ENCODE measurements at places on chromosomes 7 and 10.
A peak's percentile ranks its signal among the peaks of the same experiment; 100 is the strongest.

- DNase-seq, result no peak
These were observed 487.6 kb upstream of the ZMIZ1 start for GRCh38 chr10:78581133-78581694.

DNA sequence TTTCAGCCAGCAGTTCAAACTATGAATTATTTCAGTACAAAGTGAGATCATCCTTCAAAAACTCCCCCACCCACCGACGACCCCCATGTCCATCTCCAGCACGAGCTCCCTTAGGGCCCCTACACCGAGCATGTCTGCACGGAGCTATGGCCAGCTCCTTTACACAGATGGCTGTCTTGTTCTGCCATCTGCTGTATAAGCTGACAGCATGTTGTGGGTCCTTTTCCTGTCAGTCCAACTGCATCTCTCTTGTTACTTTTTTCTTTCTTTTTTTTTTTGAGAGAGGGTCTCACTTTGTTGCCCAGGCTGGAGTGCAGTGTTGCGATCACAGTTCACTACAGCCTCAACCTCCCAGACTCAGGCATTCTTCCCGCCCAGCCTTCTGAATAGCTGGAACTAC lies 21.6 kb downstream of the NPC1L1 start:
- DNase-seq, result no peak

DNA sequence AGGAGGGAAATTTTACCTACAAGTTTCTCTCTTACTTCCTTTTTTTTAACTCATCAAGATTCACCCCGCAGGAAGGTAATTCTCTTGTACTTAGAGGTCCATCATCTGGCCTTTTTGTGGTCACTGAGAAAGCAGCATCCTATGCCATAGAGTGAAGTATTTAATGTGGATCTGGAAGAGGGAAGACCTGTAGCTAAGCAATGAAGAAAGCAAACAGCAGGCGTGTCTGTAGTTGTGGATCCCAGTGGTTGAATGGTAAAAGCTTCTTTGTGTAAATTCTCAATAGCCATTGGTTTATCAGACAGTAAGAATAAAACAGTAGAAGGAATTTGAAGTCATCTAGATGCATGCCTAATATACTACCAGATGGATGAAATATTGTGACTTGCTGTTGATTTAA lies 196.4 kb downstream of the ANKRD7 start:
- DNase-seq, result no peak

- DNase-seq, result no peak
These were observed 232.2 kb upstream of the TEX47 start for GRCh38 chr7:89027781-89028180.

DNA sequence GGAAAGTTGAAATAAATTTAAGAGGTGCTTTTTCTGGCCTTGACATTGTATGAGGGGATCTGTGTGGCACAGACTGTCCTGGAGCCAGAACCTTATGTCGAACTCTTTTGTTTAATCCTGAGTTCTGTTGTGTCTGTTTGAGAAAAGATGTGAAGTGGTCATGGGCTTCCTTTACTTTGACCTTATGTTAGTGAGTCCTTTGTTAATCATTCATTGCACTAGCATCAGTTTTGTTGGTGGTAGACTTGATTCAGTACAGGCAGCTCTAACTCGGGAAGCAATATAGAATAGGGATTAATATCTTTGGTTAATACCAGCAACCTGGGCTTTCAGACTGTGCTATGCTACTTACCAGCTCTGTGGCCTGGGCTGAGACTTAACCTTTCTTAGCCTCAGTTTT lies 123.9 kb upstream of the FZD1 start:
- no peak for DNase-seq

GRCh38 chr10:20970708-20971107 lies 73.6 kb upstream of the NEBL start:
- no peak for DNase-seq

DNA sequence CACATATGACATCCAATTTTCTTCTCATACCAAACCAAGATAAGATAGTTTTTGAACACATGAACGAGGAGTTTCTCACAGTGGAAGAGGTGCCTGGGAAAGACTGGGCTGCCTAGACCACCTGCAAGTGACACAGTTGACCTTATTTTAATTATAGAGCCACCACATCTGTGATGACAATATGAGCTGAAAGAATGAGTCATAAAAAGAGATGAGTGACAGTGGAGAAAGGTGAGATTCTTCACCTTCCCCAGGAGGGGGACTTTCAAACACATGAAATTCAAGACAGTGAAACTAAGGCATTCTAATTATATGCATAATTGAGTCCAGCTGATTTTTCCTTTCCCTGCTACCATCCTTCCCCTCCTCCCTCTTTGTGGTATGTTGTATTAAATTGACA lies 475.5 kb downstream of the NXPH1 start:
- DNase-seq, result no peak

GRCh38 chr7:108034586-108034985 lies 31.6 kb upstream of the LAMB1 start:
- DNase-seq, result no peak

DNA sequence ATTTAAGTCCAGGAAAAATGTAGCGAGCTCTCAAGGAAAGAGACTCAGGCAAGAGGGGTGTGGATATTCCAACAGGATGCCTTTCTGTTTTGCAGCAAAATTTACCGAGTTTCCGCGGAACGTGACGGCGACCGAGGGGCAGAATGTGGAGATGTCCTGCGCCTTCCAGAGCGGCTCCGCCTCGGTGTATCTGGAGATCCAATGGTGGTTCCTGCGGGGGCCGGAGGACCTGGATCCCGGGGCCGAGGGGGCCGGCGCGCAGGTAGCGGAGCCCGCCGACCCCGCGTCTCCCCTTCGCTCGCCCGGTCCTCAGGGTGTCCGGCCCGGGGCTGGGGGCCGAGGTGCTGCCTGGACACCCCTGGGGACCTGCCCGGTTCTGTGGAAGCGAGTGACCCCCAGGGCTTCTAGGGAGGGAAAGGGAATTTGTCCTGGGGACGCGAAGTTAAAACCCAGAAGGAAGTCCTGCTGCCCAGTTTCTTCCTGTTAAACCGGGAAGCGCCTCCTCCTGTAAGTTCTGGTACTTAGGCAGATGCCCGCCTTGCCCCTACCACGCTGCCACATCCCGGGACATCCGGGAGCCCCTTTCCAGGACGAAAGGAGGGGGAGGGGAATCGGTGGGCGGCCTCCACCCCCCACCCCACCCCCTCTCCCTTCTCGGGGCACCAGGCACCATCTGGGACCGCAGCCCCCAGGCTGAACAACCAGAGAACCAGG lies 2.5 kb downstream of the VSTM2A start:
- no peak for DNase-seq

- no peak for DNase-seq
These were observed 202.6 kb upstream of the KAT6B start for GRCh38 chr10:74623786-74624185.

DNA sequence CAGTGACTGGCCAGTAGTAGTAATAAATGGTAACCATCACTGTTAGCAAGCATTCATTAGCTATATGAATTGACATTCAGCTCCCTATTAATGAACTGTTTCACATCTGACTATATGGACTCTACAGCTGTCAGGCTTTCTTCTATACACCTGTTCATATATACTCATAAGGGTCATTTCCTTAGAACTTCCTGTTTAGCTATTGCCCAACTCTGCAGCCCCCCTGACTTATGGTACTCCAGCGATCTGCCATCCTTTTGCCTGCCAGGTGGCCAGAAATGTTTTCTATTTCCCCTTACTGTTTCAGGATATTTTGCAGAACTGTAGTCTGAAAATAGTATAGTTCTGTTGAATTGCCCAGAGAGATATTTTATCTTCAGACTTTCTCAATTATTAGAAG lies 56.6 kb downstream of the TASOR2 start:
- DNase-seq, result no peak

DNA sequence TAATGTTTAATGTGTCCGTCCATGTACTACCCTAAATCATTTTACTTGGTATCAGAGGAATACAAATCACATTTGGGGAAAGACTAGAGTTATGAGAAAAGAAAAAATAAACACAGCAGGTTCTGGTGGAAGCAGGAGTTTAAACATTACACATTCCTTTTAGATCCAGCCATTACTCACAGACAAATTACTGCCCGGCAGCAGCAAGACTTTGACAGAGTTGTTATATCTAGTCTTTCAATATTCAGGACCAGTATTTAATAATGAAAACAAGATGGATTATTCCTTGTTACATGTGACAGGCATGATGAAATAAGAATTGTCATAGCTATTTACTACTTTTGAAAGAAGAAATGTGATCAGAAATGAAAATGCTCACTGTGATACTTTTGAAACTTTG lies 131.8 kb upstream of the GNAI1 start:
- DNase-seq, result no peak

DNA sequence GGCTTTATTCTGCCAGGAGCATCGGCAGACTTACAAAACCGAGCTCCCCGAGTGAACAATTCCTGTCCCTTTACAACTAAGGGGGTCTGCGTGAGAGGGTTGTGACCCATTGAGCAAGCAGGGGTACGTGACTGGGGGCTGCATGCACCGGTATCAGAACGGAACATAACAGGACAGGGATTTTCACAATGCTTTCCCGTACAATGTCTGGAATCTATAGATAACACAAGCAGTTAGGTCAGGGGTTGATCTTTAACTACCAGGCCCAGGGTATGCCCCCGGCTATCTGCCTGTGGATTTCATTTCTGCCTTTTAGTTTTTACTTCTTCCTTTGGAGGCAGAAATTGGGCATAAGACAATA lies 38.1 kb upstream of the GSDME start:
- no peak for DNase-seq

- peak; percentile 90 for DNase-seq
These were observed 39.1 kb downstream of the VOPP1 start for GRCh38 chr7:55533050-55533728.

DNA sequence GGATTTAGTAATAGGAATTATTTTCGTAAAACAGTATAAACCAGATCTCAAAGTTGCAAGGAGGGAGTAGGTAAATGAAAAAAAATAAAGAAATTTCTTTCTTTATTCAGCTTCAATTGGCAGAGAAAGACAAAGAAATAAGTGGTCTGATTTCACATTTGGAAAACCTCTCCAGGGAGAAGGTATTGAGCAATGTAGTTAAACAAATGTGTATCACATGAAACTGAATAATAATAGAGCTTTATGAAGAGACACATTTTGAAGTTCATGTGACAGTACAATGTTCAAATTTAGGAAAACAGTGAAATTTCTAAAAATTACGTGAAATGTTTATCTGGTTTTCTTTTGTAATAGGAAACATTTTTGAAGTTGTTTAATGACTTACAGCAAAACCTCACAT lies 63.0 kb downstream of the TAX1BP1 start:
- no peak for DNase-seq

DNA sequence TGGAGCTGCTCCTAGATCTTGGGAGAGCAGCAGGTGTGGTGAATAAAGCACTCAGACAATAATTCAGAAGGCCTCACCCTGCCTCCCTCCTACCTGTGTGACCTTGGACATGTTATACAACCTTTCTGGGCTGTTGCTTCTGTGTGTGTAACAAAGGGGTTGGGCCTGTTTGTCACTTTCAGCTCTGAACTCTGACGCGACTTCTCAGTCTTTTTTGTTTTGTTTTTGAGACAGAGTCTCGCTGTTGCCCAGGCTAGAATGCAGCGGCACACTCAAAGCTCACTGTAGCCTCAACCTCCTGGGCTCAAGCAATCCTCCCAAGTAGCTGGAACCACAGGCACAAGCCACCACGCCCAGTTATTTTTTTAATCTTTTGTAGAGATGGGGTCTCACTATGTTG lies 89.3 kb downstream of the DNMBP start:
- no peak for DNase-seq

- DNase-seq, result no peak
These were observed 9.5 kb upstream of the ING3 start for GRCh38 chr7:120941064-120941463.

GRCh38 chr10:48938990-48939536 lies 577 bp downstream of the LRRC18 start:
- DNase-seq, result no peak

GRCh38 chr7:30996883-30997282 lies 33.1 kb downstream of the GHRHR start:
- DNase-seq, result no peak

GRCh38 chr10:77428691-77429395 lies 208.8 kb downstream of the KCNMA1 start:
- no peak for DNase-seq
